ENCODE measurements at places on chromosomes 1 and 21.

GRCh38 chr1:93746021-93746812, 64.6 kb upstream of the BCAR3 start:
- DNase-seq, result no peak

DNA sequence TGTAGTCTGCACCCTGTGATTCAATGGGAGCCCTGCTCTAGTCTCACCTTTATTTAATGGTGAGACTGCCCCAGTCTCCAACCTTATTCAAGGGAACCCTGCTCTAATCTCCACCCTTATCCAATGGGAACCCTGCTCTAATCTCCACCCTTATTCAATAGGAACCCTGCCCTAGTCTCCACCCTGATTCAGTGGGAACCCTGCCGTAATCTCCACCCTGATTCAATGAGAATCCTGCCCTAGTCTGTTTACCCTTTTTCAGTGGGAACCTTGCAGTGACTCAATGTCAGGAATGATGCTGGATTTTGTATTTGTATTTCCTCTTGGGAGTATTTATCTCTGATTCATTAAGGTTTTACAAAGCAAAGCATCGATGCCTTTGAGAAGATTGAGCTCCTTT, 39.5 kb downstream of the TRPM2 start:
- no peak for DNase-seq

DNA sequence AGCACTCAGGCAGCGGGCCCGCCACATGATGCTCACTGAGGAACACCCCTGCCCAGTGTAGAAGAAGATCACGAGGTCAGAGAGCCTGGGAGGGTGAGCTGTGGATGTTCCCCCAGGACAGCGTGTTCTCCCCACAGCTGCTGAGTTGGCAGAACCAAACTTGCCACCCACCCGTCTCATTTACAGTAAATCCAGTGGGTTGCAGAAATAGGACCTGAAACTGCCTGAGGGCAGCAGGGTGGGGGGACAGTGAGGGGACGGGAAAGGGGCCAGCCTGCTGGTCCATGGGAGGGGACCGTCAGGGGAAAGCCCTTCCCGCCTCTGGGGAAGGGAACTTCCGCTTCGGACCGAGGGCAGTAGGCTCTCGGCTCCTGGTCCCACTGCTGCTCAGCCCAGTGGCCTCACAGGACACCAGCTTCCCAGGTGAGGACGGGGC, at the start of gene C1QB:
Gene C1QB, plus strand, starts transcription at position 356 of the 436 bp plus-strand sequence. CDS start 6,227 bp downstream, outside the sequence.
- DNase-seq, result no peak

GRCh38 chr1:53511323-53511932, 52.2 kb downstream of the DMRTB1 start:
- DNase-seq, result no peak

- DNase-seq, result no peak
Measured at GRCh38 chr21:35039595-35040289, 9.4 kb downstream of the RUNX1 start.

DNA sequence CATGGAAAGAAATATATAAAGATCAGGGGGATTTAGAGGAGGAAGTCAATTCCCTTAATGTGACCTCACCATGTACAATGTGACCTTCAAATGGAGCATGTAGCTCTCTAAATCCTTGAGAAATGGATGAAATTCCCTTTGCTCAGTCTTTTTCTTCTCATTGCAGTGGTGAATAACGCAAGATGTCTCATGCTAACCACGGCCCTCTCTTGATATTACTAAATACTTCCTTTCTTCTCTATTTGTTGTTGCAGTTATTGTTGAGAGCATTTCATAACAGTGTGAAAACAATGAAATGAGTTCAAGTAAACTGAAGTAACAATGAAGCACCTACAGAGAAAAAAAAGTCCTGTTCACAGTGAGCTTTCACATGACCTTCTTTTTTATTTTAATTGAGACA, 55.6 kb downstream of the ZNF281 start:
- no peak for DNase-seq

DNA sequence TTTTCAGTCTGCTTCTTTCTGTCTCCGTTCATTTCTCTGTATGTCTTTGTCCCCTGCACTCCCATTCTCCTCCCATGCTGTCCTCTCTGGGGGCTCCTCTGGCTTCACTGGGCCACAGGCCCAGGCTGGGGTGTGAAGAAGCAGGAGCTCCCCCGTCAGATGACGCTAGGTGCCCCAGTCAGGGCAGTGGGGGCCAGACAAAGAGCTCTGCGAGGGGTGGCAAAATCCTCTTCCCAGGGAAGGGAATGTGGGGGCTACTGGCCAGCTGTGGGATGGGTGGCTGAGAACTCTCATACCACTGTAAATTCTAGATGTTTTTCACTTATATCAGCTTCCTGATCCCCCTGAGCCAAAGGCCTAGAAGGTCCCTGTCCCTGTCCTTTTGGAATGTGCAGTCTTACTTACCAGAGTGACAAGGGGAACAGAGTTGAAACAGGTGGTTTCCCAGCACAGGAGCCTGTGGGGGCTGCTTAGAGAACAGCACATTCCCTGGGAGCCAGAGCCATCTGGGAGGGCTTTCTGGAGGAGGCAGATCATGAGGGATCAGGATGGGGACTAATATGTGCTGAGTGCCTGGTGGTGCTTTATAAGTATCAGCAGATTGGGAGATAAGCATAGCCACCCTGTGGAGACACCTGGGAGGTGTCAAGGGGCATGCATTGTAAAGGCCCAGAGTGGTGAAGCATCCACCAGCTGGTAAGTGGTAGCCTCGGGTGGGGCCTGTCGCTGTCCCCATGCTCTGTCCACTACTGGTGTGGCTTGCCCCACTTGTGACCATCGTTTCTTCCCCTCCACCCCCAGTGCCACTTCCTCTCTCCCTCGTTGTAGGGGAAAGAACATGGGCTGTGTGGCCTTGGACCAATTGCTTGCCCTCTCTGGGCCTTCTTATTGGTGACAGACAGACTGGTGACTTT, 10.1 kb upstream of the PADI1 start:
- no peak for DNase-seq

- no peak for DNase-seq
Measured at GRCh38 chr1:177021687-177022086, 142.8 kb downstream of the ASTN1 start.

DNA sequence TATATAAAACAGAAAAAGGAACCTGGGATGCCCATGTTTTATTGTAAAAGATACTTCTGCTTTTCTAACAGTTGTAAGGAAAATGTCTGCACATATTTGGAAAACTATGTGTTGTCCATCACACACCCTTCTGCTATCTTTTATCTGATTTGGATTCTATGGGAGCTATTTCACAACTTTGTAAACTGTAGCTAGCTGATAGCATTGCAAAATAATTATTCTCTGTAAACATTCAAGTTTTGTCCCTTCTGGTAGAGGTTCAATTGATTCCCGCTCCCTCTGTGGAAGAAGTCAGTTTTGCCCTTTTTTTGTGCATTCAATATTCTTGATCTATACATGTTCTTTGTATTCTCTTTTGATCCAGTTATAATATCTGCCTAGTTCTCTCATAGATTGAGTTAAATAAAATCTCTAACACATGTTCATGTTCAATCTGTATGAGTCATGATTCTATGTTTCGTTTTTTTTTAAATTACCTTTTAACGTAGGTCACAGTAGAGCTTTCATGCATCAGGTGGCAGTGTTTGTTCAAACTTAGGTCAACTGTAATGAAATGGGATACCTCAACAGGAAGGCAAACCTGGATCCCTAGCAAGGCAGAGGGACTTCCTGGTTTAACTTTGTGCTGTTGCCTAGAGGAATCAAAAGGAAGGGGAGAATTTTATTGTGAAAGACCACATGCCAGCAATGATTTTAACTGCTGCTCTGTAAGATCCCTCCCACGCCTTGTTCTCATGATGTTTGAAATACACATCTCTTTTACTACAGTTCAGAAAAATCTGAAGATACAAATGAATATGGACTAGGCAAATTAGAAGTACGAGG, 26.0 kb upstream of the BCL9 start:
- DNase-seq, result no peak

- DNase-seq, result no peak
Measured at GRCh38 chr1:214670098-214670497, 67.1 kb downstream of the CENPF start.

GRCh38 chr1:154158307-154159125, 3.6 kb upstream of the NUP210L start:
- no peak for DNase-seq

DNA sequence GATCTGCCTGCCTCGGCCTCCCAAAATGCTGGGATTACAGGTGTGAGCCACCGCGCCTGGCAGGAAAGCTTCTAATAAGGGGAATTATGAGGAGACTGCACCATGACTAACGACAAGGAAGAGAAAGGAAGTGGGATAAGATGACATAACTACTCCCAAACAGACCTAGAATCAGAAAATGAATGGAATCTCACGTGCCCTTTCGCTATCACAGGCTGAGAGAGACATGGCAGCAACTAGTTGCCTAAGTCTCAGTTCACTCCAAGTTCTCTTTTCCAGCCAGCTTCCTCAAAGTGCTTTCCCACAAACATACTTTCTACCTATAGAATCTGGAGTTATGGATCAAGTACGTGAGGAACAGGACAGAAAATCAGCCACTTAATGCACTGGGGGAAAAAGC, 2.0 kb downstream of the PI4KB start:
- no peak for DNase-seq

- DNase-seq, result no peak
Measured at GRCh38 chr21:36792505-36792967, 93.6 kb downstream of the SIM2 start.
